ENCODE measurements at places on chromosomes 16 and 17. TPM values are rescaled to one million over a fixed set of nuclear protein-coding genes. Genes with fewer than 3 reads are reported as not detected.

The C17orf50 gene
- not detected for polyA plus RNA-seq

The GOT2 gene
- polyA plus RNA-seq, result 88.2 TPM

The CDH13 gene
- polyA plus RNA-seq, result 2.3 TPM

The MYH1 gene
- polyA plus RNA-seq, result not detected

The CMTM2 gene
- not detected for polyA plus RNA-seq

The EIF1 gene
- 384 TPM for polyA plus RNA-seq

The RASL10B gene
- polyA plus RNA-seq, result 0.60 TPM

The KRTAP3-2 gene
- not detected for polyA plus RNA-seq

The DHX40 gene
- 14.6 TPM for polyA plus RNA-seq

The NXPH3 gene
- polyA plus RNA-seq, result 0.23 TPM

The CPNE7 gene
- not detected for polyA plus RNA-seq

The MEIOC gene
- not detected for polyA plus RNA-seq

The ZCCHC14 gene
- polyA plus RNA-seq, result 11.8 TPM

The TEKT5 gene
- polyA plus RNA-seq, result not detected

The NRN1L gene
- not detected for polyA plus RNA-seq

The AMFR gene
- polyA plus RNA-seq, result 24.6 TPM

The STAT5A gene
- 7.4 TPM for polyA plus RNA-seq

The UBALD1 gene
- polyA plus RNA-seq, result 12.6 TPM

The GPRC5C gene
- 40.8 TPM for polyA plus RNA-seq

The NDE1 gene
- 29.3 TPM for polyA plus RNA-seq

The CDH3 gene
- 4.9 TPM for polyA plus RNA-seq

The TOP2A gene
- 11.3 TPM for polyA plus RNA-seq

The CIITA gene
- polyA plus RNA-seq, result 1.2 TPM

The HOXB9 gene
- polyA plus RNA-seq, result 52.1 TPM

The CDK3 gene
- 15.0 TPM for polyA plus RNA-seq

The HP gene
- polyA plus RNA-seq, result 11.2 TPM

The SCARF1 gene
- 7.5 TPM for polyA plus RNA-seq

The SEZ6 gene
- not detected for polyA plus RNA-seq

The RNF112 gene
- polyA plus RNA-seq, result 0.92 TPM

The CLEC18B gene
- polyA plus RNA-seq, result not detected

The CCL14 gene
- 14.2 TPM for polyA plus RNA-seq

The SEPHS2 gene
- polyA plus RNA-seq, result 213 TPM

The SP6 gene
- 18.8 TPM for polyA plus RNA-seq

The C17orf107 gene
- 1.7 TPM for polyA plus RNA-seq

The MT1F gene
- 117 TPM for polyA plus RNA-seq

The CYBA gene
- 429 TPM for polyA plus RNA-seq

The KCTD19 gene
- polyA plus RNA-seq, result not detected

The NOXO1 gene
- polyA plus RNA-seq, result 15.0 TPM

The CCDC40 gene
- not detected for polyA plus RNA-seq

The KRT33B gene
- not detected for polyA plus RNA-seq

The NPIPB12 gene
- polyA plus RNA-seq, result 65.3 TPM

The KCNH4 gene
- not detected for polyA plus RNA-seq

The ATP1B2 gene
- polyA plus RNA-seq, result 1.2 TPM

The TMEM92 gene
- polyA plus RNA-seq, result 3.6 TPM

The GAS2L2 gene
- polyA plus RNA-seq, result 0.06 TPM

The TPSD1 gene
- 0.71 TPM for polyA plus RNA-seq

The SPG7 gene
- 110 TPM for polyA plus RNA-seq
